ENCODE measurements at places on chromosomes 12 and 14.

- DNase-seq = no peak
Measured at GRCh38 chr14:76782115-76782884, 21.0 kb downstream of the VASH1 start.

DNA sequence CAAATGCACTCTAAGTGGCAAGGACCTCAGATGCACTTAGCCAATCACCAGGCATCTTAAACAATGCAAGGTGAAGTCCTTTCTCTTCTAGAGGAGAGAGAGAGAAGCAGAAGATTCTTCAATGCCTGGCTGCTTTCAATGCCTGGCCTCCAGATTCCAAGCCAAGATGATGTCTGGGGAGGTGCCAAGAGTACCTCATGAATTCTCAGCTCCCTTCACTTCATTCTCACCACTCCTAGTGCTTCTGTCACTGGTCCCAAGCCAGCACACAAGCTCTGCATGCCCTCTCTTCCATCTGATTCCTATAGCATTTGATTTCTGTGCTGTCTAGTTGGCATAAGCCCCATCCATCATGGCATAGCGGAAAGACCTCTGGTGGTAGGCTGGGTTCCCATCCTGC, 225.0 kb downstream of the KSR2 start:
- DNase-seq = no peak

GRCh38 chr14:93943930-93944329, 16.8 kb downstream of the FAM181A start:
- DNase-seq = no peak

DNA sequence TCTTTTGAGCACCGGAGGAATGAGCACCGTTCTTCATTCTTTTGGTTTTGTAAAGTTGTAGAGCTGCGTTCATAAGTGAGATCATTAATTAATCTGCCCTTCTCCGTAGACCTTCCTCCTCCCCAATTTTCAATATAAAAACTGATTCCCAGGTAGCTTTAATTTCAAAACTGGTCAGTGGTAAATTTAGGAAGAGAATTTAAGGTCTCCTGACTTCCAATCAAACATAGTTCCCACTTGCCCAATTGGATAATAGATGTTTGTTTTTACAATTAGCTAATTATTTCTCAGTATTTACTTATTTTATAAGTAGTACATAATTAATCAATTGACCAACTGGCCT, 27.2 kb upstream of the YBX3 start:
- no peak for DNase-seq

DNA sequence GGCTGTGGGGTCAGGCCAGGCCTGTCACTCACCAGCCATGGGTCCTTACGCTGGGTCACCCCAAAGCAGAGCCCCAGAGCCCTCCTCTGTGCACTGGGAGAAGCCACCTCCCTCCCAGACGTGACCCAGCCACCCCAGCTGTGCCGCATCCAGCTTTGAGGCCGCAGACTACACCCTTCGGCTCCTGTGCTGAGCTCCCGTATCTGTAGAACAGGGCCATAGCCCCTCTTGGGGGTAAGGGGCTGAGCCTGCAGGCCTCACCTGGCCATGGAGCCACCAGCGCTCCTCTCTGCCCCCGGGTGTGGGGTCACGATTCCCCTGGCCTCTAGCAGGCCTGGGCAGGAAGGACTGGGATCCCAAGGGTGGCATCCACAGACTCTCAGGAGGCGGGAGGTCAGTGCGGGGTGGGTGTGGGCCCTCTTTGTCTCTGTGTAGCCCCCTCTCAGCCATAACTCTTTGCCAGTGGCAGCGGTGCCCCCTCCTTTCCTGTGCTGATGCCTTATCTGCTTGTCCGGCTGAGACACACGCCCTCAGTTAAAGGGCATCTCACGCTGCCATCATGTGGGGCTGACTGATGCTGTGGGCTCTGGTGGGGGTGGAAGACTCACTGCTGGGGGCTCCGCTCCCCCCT, 16.3 kb downstream of the ASPG start:
- DNase-seq = no peak

DNA sequence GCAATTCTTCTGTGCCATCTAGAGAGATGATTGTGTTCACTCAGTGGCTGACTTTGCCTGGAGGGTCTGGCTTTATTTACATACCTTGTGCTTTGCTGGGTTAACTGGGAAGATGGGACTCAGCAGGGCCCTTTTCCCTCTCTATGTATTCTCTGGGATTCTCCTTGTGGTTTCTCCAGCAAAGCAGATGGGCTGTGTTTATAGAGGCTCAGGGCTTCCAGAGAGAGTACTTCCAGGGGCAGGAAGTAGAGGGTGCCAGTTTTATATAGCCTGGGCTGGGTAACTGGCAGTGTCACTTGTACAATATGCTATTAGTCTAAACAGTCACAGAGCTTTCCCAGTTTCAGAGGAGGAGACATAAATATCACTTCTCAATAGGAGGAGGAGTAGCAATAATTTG, 509.9 kb downstream of the DIO2 start:
- no peak for DNase-seq

DNA sequence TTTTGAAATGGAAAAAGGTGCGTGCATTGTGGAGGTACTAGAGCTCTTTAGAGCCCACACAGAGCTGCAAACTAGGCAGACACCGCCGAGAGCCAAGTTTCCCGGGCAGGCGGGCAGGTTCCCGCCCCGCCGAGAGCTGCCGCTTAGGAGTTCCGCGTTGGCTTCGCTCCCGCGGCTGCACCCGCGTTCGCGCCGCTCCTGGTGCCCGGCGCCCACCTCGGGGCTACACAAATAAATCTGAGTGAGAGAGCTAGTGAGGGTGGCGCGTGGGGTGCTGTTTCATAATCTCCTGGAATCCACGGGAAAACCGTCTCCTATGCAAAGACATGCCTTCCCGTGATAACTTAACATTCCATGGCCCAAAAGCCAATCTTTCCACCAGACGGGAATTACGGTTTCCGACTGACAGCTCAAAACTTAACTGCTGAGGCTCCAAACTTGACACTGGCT, 645 bp downstream of the KITLG start:
- DNase-seq = no peak

DNA sequence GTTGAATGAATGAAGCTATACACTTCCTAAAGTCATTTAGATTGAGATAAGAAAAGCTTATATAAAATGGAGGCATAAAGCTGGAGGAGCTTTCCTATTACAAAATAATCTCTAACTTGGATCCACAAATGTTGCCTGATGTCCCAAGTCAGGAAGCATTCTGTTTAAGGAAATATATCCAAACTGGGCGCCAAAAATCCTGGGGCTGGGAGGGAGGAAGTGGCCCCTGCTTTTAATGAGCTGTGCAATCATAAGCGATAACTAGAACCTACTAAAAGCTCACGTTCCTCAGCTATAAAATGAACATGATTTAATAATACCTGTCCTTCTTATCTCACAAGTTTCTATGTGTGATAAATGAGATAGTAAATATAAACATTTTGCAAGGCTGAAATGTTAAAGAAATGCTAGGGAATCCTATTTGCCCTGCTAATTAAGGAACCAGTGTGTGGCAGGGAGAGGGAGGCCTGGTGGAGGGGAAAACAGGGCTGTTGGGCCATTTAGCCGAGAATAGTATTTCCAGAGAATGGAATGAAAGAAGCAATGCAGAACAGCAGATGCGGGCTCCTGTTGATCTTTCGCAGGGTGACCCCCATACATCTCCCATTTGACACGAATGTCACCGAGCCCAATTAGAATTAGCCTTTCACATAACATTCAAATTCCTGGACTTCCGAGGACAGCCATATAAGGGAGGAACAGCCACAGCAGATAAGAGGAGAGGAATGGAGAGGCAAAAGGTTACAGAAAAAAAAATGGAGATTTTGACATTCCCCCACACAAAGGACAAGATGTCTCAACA, 25.9 kb downstream of the DUSP6 start:
- DNase-seq = no peak

GRCh38 chr14:64734990-64735389, 30.8 kb downstream of the PLEKHG3 start:
- no peak for DNase-seq

DNA sequence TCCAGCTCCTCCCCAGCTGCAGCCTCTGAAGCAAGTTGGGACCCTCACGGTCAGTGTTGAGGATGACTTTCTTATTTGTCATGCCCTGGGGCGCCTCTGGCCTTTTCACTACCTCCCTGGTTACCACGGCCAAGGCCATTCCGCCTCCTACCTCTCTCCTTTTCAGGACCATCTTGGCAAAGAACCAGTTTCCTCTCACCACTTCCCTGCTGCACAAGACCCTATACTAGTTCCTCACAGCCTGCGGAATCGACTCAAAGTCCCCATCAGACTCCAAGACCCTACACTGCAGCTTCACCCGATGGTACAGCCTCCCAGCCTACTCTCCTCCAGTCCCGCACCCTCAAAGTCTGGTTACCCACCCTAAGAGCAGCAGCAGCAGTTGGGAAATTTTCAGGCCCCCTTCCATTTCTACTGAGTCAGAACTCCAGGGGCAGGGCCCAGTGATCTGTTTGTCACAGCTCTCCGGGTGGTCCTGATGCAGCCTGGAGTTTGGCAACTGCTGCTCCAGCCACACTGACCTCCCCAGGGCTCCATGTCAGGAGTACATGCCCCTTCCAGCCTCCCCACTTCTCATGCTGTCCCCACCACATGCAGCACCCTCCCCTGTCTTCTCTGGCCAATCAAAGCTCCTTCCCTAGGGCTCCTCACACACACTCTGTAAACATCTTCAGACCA, 5.4 kb downstream of the VWF start:
- DNase-seq = no peak

DNA sequence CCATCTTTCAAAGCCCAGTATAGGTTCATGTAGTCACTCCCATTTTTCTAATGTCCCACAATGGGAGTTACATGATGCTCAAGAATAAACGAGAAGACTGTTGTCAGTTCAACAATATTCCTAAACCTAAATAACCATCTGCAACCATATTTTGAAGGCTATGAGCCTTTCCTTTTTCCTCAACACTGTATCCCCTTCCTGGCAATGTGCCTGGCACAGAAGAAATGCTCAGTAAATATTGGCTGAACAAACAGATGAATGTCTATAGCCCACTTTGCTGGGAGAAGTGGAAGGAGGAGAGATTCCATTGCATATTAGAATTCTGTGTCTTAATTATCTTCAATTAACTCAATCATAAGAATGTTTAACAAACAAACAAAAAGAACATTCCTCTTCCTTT, 6.1 kb downstream of the ARMH4 start:
- DNase-seq = no peak

DNA sequence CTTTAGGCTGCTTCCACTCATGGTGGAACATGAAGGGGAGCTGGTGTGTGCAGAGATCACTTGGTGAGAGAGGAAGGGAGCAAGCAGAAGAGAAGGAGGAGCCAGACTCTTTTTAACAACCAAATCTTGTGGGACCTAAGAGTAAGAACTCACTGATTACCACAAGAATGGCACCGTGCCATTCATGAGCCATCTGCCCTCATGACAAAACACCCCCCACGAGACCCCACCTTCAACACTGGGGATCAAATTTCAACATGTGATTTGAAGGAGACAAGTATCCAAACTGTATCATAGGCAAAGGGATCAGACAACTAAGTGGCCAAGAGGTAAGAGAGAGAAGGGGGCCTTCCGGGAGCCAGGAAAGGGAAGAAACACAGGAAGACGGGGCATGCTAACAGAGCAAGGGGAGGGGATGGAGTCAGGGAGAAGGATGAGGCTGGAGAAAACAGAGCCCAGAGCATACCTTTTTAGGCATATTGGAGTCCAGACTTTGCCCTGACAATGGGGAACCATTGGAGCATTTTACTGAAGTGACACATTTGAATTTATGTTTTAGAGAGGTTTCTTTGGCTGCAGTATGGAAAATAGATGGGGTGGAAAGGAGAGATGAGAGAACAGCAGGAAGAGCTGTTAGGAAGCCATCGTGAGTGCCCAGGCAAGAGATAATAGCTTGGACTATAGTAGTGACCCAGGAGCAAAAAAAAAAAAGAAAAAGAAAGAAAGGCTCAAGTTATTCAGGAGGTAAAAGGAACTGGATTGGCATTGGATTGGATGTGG, 204.4 kb upstream of the NUDT4 start:
- no peak for DNase-seq

DNA sequence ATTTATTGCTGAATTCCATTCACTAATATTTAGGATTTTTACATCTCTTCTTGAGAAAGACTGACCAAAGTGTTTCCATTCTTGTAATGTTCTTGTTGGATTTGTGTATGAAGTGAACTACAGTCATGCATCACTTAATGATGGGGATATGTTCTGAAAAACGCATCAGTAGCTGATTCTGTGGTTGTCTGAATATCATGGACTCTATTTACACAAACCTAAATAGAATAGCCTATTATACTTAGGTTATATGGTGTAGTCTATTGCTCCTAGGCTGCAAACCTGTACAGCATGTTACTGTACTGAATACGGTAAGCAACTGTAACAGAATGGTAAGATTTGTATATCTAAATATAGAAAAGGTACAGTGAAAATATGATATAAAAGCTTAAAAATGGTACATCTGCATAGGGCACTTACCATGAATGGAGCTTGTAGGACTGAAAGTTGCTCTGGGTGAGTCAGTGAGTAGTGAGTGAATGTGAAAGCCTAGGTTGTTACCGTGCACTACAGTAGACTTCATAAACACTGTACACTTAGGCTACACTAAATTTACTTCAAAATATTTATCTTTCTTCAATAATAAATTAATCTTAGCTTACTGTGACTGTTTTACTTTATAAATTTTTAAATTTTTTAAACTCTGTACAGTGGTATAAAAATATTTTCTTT, 27.6 kb upstream of the P2RX4 start:
- no peak for DNase-seq

DNA sequence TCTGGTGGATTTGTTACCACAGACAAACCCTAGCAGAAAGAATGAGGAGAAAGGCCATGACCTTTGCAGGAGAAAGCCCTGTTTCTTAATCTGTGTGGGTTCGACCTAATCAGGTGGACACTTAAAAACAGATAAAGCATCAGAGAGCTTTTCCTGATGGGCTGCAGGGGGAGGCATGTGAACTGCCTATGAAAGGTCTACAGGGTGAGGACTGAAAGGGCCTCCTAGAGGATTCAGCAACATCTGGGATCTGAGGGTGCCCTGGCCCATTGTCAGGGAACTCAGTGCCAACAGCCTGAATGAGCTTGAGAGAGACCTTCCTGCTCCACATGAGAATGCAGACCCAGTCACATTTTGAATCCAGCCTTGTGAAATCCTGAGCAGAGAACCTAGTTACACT, 178.8 kb upstream of the DDHD1 start:
- DNase-seq = no peak

All from non-pigmented ciliary epithelial cell (primary cell).